ENCODE measurements at places on chromosomes 6 and 20. TPM values are rescaled to one million over a fixed set of nuclear protein-coding genes. Genes with fewer than 3 reads are reported as not detected.

BACH2 gene
- total RNA-seq, result 2.6 TPM

PRDM13 gene
- total RNA-seq, result not detected

AP5S1 gene
- total RNA-seq, result 10.6 TPM

TREM2 gene
- total RNA-seq, result 0.93 TPM
